Activated CD4-positive, CD25-positive, alpha-beta regulatory T cell treated with anti-CD3 and anti-CD28 coated beads, Interleukin-2, amount 50 U/mL, for 24 hours (primary cell): ENCODE measurements at places on chromosomes 12 and 14.
A peak's percentile ranks its signal among the peaks of the same experiment; 100 is the strongest.

GRCh38 chr14:105093038-105093430 lies 27.8 kb upstream of the GPR132 start:
- peak; percentile 42 for ATAC-seq

- no peak for ATAC-seq
Observed at GRCh38 chr14:104395276-104395675, 184.3 kb upstream of the C14orf180 start.

DNA sequence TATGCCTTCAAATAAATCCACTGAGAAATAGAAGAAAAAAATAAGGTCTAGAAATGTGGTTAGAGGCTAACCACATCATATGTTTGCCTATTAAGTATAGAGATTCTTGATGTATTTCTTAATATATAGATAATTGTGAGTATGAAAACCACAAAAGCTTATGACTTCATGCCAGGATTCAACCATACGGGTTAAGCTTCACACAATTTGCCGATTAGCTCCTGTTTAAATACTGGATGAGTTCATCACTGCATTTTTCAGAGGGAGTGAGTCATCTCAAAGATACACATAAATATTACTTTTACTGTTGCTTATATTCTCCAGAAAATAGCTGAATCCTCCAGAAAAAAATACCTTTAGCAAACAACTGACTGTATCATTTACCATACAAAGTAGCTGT lies 79.6 kb downstream of the RPL10L start:
- no peak for ATAC-seq

DNA sequence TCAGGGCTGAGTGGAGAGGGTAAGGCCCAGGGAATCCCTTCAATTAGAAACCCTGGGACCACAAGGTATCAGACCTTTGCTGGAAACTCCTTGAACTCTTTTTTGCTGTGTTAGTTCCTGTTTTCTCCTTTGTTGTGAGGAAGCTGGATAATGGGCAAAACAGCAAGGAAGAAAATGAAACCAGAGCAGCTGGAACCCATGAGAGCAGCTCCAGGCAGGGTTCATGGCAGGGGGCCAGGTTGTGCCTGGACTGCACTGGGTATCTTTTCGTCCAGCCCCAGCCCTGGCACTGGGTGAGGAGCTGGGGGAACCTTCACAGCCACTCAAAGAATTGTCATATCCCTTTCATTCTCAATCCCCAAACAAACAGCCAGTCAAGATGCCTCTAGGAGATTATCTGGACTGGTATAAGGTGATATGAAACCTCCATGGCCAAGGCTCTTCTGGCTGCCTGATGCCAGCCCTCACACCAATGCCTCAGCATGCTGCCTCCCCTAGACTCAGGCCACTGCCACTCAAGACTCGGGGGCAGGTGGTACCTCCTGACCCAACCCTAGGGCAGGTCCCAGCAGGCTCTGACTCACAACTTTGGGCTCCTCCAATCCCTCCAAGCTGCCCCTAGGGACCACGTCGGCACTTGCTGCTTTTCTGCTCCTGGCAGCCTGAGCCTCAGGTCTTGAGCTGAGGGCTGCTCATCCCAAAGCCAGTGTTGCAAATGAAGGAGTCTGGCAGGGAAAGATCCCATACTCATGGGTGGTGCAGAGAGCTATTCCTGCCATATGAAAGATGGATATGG lies 16.5 kb downstream of the FAM186B start:
- no peak for ATAC-seq

- no peak for ATAC-seq
Observed at GRCh38 chr12:102756530-102756929, 160.5 kb downstream of the PAH start.

- no peak for ATAC-seq
Observed at GRCh38 chr12:52815161-52815560, 1.2 kb upstream of the KRT4 start.

- ATAC-seq, result no peak
Observed at GRCh38 chr12:13154027-13154538, 42.4 kb upstream of the EMP1 start.

GRCh38 chr12:6074979-6075585 lies 49.4 kb downstream of the VWF start:
- ATAC-seq, result peak; percentile 88

GRCh38 chr14:61644834-61645233 lies 50.5 kb upstream of the HIF1A start:
- ATAC-seq, result no peak

DNA sequence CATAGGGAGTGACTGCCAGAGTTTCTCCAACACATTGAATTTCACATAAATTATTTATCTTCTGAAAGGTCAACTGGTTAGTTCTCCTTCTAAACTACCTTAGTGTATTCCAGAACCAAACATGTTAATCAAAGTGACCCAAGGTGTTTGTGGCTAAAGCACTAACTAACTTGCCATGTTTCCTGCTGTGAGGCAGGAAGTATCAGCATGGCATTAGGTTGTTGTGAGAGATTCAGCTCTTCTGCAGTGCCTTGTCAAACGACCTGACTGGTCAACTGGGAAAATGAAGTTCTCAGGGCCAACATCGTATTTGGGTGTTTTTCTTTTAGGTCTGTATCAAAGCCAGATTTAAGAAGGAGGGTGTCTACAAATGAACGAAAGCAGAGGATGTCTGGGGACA lies 448.1 kb downstream of the APAF1 start:
- ATAC-seq, result no peak

- no peak for ATAC-seq
Observed at GRCh38 chr12:124827588-124828184, 36.0 kb downstream of the SCARB1 start.

GRCh38 chr12:118625050-118625675 lies 248.8 kb downstream of the SUDS3 start:
- ATAC-seq, result no peak

GRCh38 chr12:12032260-12032791 lies 38.4 kb upstream of the BCL2L14 start:
- ATAC-seq, result no peak

DNA sequence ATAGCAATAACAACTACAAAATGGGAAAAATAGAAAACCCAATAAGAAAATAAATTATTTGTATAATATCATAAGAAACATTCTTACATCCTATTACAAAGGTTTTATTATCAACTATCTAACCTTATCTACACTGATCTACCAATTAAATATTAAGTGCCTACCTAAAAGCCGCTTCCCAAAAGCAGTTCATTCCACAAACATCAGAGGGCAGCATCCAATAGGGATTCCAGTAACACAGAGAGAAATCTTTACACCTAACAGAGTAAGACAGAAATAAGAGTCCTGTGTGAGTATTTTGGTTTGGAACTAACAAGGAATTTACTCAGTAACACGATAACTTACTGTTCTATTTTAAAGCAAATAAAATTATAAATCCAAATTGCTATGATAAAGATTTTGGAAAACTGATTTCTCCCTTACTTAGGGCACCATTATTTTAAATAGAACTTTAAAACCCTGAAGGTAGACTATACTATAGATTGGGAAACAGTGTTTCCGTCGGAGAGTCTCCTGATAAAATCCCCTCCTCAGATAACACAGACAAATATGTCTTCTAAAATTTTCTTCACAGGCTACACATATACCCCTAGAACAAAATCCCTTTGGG lies 15.0 kb downstream of the GXYLT1 start:
- ATAC-seq, result no peak
